ENCODE measurements at places on chromosomes 7 and 10. TPM values are rescaled to one million over a fixed set of nuclear protein-coding genes. Genes with fewer than 3 reads are reported as not detected.

PTPRE gene
- 2.7 TPM for total RNA-seq

SNX10 gene
- 1.4 TPM for total RNA-seq

FOXI2 gene
- total RNA-seq = not detected

OR2A12 gene
- not detected for total RNA-seq

PRSS37 gene
- total RNA-seq = not detected

HOXA9 gene
- total RNA-seq = 32.1 TPM

DEPP1 gene
- 10.1 TPM for total RNA-seq

GOT1 gene
- total RNA-seq = 39.6 TPM

UBE2H gene
- 44.4 TPM for total RNA-seq

UNCX gene
- total RNA-seq = not detected

CLRN3 gene
- not detected for total RNA-seq

ZNF775 gene
- total RNA-seq = 5.2 TPM

- DNase-seq = no peak
- H3K4me3 ChIP-seq = no peak overlapping the region
Observed at GRCh38 chr7:12469568-12469967, 65.9 kb upstream of the VWDE start.

DNA sequence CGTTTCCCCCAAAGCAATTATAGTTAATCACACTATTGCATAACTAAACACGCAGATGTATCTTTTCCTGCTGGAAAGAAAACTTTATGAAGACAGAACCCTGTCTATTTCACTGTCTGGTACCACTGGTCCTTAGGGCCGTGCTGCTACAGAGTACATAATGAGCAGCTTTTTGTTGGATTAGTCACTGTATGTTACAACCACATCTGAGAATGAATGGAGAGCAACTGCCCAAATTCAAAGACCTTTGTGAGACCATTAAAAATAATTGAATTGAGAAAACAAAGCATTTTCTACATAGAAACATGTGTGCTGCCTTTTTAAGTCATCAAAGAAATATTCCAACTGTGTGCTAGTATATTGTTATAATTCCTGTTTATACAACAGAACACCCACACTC is 111.3 kb upstream of the SORCS1 start:
- DNase-seq = no peak
- H3K4me3 ChIP-seq = no peak overlapping the region
- no peaks in the 10 kb centered on the region for H3K4me1 ChIP-seq
- H3K36me3 ChIP-seq = no peaks in the 10 kb centered on the region
- no peak overlapping the region for H3K27ac ChIP-seq
- no peaks in the 10 kb centered on the region for H3K27me3 ChIP-seq

GRCh38 chr10:35379226-35380137 is 43.2 kb downstream of the CCNY start:
- peak overlapping the region; percentile 56 for H3K27ac ChIP-seq
- no peaks in the 10 kb centered on the region for H3K27me3 ChIP-seq
- no peaks in the 10 kb centered on the region for H3K36me3 ChIP-seq
- no peak overlapping the region for H3K4me3 ChIP-seq
- peaks cover 32% of the 10 kb centered on the region for H3K4me1 ChIP-seq

DNA sequence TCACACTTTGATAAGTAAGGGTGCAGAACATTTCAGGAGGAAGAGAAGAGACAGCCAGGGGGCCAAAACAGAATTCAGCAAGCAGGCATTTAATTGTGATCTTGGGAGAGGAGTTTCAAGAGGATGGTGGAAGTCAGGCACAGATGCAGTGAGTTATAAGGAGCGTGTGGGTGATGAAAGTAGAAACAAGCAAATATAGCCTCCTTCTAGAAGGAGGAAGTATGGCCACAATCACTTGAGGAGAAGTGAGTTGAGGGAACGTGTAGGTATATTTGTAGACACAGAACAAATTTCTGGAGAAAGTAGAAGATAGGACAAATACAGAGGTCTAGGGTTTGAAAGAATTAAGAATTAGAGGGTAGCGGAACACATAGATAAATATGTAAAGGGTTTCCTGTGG is 165.8 kb downstream of the CACNB2 start:
- no peaks in the 10 kb centered on the region for H3K27me3 ChIP-seq
- no peaks in the 10 kb centered on the region for H3K4me1 ChIP-seq
- H3K4me3 ChIP-seq = no peak overlapping the region
- H3K27ac ChIP-seq = no peak overlapping the region
- no peaks in the 10 kb centered on the region for H3K36me3 ChIP-seq

- H3K27me3 ChIP-seq = no peaks in the 10 kb centered on the region
- no peaks in the 10 kb centered on the region for H3K36me3 ChIP-seq
- H3K4me3 ChIP-seq = no peak overlapping the region
- no peak overlapping the region for H3K27ac ChIP-seq
- peaks cover 9% of the 10 kb centered on the region for H3K4me1 ChIP-seq
Observed at GRCh38 chr10:22611425-22612115, 102.8 kb downstream of the PIP4K2A start.

DNA sequence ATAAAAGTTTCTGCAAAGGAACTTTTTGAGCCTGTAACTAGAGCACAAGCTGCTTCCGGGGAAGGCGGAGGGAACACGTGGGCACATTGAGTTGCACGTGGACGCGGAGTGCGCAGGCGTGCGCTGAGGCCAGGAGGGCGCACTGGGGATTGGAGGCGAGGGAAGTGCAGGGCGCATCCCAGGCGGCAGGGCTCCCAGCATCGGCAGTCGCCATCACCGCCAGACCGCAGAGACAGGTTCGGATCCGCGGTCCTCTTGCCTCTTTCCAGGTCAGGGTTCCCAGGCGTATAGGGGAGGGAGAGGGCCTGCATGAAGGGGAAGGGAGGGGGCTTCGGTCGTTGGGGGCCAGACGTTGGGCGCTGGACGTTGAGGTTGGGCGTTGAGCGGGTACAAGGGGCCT is at the start of gene TDRD1:
Gene TDRD1 (plus strand): TSS at position 206 of the 400 bp plus-strand sequence. CDS start 8,479 bp downstream, outside the sequence.
- H3K36me3 ChIP-seq = no peaks in the 10 kb centered on the region
- H3K27me3 ChIP-seq = no peaks in the 10 kb centered on the region
- H3K4me3 ChIP-seq = no peak within 1 kb of the TSS
- H3K4me1 ChIP-seq = no peaks in the 10 kb centered on the region

- H3K4me1 ChIP-seq = no peaks in the 10 kb centered on the region
- DNase-seq = no peak
- H3K27ac ChIP-seq = no peak overlapping the region
Observed at GRCh38 chr10:131723297-131724168, 177.3 kb upstream of the PPP2R2D start.

DNA sequence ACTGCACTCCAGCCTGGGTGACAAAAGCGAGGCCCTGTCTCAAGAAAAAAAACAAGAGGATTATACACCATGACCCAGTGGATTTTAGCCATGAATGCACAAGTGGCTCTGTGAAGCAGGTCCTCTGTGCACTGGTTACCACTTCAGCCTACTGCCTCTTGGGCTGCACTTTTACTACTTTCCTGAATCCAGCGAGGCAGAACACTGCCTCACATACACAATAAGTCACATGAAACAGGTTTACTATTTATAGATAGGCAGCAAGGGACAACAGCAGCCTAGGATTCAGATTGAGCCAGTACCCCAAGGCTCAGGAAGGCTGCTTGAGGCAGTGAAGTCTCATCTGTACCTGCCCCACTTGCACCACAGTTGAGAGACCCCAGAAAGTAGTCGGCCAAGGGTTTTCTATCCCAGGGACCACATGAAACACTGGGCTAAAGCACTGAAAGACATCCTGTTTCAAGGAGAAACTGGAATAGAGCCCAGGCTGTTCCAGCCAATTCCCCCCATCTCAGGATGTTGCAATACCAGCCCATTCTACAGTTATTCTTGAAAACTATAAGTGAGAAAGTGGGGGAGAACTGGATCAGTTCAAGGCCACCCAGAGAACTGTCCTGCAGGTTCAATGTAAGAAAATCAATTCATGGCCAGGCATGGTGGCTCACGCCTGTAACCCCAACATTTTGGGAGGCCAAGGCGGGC is 10.3 kb upstream of the OGDH start:
- DNase-seq = no peak
- H3K4me3 ChIP-seq = no peak overlapping the region
- H3K4me1 ChIP-seq = no peaks in the 10 kb centered on the region
- no peaks in the 10 kb centered on the region for H3K27me3 ChIP-seq
- no peak overlapping the region for H3K27ac ChIP-seq

DNA sequence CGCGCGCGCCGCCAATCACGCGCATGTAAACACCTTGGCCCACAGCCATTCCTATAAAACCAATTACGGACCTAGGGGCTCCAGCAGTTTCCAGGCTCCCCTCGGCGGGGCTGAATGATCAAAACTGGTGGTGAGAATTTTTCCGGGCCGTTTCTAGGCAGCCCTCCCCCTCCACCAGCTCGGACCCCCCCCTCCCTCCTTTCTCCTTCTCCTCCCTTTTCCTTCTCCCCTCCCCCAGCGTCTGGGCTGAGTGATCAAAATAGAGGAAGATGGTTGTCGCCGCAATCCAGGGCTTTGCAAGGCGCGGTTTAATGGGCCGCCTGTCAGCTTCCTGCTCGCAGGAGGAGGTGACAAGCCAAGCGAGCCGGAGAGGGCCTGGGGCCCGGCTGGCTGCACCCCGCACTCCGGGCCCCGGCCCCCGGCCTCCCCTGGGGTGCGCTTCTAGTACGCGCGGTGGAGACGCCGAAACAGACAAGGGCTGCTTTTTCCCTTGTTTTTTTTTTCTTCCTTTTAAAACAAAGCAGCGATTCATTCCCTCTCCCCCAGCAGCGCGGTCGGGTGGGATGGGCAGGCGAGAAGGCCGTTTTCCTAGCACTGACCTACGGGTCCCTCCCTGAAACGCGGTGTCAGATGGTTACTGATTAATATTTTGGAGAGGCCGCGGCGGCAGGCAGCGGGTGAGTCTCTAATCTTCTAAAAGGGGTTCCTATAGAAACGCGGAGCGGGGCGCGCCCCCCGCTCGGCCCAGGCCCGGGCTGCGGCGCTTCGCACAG is 528 bp upstream of the TNRC18 start:
- peak overlapping the region; percentile 87 for H3K4me3 ChIP-seq
- DNase-seq = peak; percentile 100
- H3K4me1 ChIP-seq = no peaks in the 10 kb centered on the region
- H3K27ac ChIP-seq = peak overlapping the region; percentile 98

DNA sequence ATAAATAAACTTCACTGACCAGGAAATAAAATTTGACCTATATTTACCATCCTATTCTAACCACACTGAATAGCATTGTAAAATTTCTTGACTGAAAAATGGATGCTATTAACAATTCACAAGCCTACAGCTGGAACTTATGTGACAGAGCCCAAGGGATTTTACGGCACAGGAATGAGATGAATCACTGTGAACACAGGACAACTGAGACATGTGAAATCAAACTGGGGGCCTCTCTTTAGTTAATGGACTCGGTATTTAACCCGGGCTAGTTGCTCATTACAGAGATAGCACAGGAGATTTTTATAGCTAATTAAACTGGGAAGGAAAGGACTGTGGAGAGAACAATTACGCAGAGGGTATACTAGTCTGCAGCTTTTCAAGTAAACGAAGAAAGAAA is 100.6 kb downstream of the MICU1 start:
- no peak overlapping the region for H3K4me3 ChIP-seq
- H3K27me3 ChIP-seq = no peaks in the 10 kb centered on the region
- peak; percentile 40 for DNase-seq
- no peaks in the 10 kb centered on the region for H3K36me3 ChIP-seq
- H3K4me1 ChIP-seq = peaks cover 13% of the 10 kb centered on the region
- no peak overlapping the region for H3K27ac ChIP-seq

GRCh38 chr10:98673171-98673782 is 226.5 kb upstream of the HPS1 start:
- no peak overlapping the region for H3K4me3 ChIP-seq
- H3K27me3 ChIP-seq = no peaks in the 10 kb centered on the region
- H3K4me1 ChIP-seq = no peaks in the 10 kb centered on the region
- no peaks in the 10 kb centered on the region for H3K36me3 ChIP-seq
- no peak overlapping the region for H3K27ac ChIP-seq
- DNase-seq = no peak

DNA sequence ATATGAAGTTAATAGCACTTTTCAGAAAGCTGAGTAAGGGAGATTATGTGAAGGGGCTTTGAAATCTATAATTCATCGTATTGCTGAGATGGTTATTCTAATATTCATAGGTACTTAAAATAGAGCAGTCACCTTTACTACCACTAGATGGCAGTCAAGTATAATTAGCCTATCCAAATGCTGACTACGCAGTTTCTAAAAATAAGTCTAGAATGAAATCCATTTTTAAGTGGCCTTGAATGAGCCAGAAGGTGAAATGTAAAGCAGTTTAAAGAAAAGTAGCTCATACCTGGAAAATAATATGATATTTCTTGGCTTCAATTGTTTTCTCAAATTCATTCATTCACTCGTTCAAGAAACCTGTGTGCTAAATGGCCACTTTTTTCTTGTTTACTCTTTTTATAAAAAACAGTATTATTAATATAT is 1277.1 kb downstream of the GATA3 start:
- H3K4me3 ChIP-seq = no peak overlapping the region
- no peaks in the 10 kb centered on the region for H3K36me3 ChIP-seq
- H3K4me1 ChIP-seq = no peaks in the 10 kb centered on the region
- DNase-seq = peak; percentile 69
- H3K27ac ChIP-seq = no peak overlapping the region

DNA sequence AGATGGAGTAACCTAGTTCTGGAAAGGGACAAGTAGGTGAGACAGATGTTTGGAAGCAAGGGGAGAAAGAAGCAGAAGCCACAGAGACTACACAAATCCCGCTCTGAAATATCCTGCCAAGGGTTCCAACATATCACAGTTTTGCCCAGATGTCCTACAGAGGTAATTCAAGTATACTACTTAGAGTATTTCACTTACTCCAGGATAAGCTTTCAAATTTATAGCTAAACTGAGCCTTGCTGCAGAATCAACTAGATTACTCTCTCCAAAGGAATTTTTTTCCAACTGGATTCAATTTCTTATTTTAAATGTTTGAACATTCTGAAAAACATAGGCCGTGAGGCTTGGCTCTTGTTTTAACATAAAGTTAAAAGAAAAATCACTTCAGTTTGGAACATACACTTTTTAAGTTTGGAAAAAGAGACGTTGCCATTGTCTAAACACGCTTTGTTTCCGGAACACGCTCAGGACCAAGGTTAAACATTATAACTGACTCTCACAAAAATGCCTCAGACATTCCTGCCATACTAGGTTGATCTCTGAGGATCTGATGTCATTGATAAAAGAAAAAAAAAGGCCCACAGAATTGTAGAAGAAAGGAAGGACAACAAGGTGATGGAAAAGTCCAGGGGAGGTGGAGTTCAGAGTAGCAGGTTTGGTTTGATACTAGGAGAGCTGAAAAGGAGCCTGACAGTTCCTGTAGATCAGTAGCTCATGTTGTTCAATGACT is 74.8 kb downstream of the FAM185A start:
- no peaks in the 10 kb centered on the region for H3K27me3 ChIP-seq
- no peaks in the 10 kb centered on the region for H3K36me3 ChIP-seq
- H3K4me3 ChIP-seq = no peak overlapping the region
- H3K4me1 ChIP-seq = no peaks in the 10 kb centered on the region

DNA sequence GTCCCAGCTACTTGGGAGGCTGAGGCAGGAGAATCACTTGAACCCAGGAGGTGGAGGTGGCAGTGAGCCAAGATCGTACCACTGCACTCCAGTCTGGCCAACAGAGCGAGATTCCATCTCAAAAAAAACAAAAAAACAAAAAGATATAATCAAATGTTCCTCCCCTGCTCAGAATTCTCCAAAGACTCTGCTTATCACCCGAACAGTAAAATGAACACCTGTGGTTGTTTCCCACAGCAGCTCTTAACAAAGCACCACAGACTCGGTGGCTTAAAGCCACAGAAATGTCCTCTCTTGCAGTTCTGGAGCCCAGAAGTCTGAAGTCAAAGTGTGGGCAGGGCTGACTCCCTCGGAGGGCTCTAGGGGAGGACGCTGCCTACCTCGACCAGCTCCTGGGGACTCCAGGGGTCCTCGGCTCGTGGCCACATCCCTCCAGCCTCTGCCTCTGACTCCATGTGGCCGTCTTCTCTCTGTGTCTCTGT is 4.1 kb upstream of the INTS1 start:
- no peaks in the 10 kb centered on the region for H3K36me3 ChIP-seq
- H3K4me3 ChIP-seq = no peak overlapping the region
- no peaks in the 10 kb centered on the region for H3K4me1 ChIP-seq
- H3K27me3 ChIP-seq = no peaks in the 10 kb centered on the region

All from GM23248 (cell line).